ENCODE measurements at places on chromosomes 12 and 14.

DNA sequence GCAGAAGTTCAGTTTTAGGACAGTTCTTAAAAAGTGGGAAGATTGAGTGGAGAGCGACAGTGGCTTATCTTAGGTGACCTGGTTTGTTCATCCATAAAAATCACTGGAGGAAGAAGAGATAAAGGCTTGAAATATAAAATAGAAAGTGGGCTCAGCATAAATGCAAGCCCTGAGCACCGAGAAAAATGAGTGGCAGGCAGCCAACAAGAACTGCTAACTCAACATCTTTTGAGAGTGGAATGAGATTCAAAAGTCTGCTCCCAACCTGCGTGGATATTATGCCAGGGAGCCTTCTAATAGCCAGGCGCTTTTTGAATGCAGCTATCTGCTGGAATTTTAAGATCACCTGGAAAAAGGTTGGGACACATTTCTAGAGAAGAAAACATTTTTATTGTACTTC, 666.5 kb downstream of the FLRT2 start:
- no peak for ATAC-seq

DNA sequence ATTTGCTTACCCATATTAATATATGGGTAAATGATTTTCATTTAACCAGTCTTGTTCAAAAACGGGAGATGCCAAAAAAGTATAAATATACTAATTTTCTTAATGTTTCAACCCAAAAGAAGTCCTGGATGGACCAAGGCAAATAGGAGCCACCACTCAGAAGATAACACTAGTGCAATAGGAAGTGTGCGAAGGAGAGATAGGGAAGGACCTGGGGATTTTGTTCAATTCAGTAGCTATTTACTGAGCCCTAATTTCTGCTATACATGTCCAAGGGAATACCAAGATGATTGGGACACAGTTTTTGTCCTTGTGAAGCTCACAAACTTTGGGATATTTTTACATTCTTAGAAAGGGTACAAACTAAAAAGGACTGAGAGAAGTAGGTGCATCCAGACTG, 1.5 kb downstream of the CMAS start:
- ATAC-seq = no peak

DNA sequence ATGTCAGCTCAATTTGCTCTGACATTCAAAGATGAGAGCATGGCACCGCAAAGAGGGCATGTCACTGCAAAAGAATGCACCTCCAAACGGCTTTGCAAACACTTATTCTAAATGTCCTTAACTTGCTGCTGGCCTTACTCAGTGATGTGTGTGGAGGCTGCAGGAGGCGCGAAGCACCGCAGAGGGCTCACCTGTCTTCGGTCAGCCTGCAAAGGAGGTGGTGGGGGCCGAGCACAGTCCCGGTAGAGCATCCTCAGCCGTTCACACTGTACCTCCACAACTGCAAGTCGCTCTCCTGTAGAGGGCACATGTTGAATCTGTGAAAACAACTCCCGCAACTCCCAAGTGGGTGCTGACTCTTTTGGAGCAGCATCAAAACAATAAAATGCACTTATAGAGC, 93.8 kb downstream of the TRAFD1 start:
- ATAC-seq = no peak

DNA sequence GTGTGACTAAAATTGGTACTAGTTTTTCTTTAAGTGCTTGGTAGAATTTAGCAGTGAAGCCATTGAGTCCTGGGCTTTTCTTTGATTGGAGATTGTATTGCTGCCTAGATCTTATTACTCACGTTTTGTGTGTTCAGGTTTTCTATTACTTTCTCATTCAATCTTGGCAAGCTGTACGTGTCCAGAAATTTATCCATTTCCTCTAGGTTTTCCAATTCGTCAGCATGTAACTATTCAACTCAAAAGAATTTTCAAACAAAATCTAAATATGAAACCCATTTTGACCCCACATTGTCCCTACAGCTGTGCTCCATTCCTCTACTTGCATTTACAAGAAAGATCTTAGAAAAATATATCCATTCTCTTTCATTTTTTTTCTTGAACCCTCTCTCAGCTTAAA, 1613.4 kb upstream of the SEL1L start:
- no peak for ATAC-seq

- no peak for ATAC-seq
These were observed 135.8 kb upstream of the SCAF11 start for GRCh38 chr12:46126050-46126727.

DNA sequence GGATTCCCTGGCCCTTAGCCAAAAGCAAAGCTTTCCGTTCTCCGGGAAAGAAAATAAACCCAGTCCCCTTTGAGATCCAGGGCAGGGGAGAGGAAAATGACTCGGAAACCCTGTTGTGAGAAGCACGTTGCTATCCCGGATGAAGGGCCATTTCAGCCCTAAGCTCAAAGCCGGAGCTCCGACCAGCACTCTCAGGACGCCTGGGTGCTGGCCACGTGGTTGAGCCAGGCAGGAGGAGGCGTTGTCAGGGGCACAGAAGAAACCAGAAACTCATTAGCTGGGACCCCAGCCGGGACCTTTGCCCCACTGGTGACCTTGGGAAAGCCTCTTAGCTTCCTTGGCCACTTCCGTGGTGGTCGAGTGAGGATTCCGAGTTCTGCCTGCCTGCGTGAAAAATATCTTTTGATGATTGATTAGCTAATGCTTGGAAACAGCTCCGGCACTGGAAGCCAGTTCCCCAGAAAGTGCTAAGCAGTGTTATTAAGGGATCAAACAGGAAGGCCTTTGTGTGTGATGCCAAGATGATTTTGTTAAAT, 57.6 kb upstream of the FZD10 start:
- no peak for ATAC-seq

DNA sequence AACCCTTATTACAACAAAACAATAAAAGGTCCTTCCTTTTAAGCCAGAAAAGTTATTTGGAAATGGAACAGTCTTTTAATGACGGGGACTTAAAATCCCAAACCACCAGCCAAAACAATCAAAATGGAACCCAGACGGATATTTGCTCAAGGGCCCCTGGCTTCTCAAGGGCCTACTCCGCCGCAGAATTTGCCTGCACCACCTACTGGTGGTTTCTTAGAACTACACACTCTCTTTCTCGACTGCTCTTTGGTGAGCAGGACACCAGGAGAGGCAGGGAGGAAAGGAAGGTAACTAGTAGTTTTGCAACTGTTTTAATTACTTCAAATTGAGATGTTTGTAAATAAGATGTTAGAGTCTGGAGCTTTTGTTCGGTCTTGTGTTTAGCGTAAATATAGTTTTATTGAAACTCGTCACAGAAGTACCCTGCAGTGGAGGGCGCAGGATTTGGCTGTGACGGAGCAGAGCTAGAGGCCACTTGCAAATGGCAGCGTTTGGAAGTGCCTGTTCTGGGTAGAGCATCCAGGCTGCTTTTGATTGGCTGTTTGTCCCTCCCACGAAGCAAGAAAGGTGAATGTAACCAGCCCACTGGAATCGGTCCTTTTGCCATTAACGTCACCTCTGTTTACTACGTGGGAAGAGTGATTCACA, 238.5 kb downstream of the CACNA1C start:
- ATAC-seq = no peak

GRCh38 chr14:47674148-47674542, 1.3 kb downstream of the MDGA2 start:
- ATAC-seq = no peak

- no peak for ATAC-seq
These were observed 327.7 kb downstream of the LRIG3 start for GRCh38 chr12:58592475-58593207.

GRCh38 chr14:51453869-51454268, 197.8 kb upstream of the FRMD6 start:
- no peak for ATAC-seq

- no peak for ATAC-seq
These were observed 195.5 kb upstream of the TMPO start for GRCh38 chr12:98319716-98320425.

DNA sequence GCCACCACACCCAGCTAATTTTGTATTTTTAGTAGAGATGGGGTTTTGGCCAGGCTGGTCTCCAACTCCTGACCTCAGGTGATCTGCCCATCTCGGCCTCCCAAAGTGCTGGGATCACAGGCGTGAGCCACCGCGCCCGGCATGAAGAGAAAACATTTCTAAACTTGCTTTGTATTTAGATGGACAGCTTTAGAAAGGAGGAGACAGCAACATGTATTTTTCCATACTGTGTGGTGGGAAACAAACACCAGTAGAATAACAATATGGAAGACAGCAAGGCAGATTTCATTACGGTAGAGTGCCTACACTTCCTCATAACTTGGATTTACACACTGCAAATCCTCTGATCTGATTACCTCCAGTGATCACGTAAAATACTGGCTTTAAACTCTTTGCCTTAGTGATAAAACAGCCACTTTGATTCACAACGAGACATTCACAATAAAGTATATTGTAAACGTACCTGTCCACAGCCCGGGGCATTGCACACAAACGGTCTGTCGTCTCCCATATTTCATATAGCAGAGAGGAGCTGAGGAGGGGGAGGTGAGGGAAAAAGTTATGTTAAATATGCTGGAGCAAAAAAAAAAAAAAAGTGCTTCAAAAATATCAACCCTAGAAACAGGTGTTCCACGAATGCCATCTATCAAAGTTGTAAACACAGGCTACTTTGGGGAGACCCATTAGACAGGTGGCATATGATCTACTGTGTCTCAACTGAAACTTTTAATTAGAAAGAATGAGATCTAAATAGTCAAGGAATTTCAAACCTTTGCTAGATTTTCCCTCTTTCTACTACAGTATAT, 25.5 kb downstream of the ATF7 start:
- no peak for ATAC-seq

GRCh38 chr12:68462803-68463202, 130.6 kb upstream of the MDM1 start:
- peak; percentile 51 for ATAC-seq

GRCh38 chr14:68794851-68795596, 2.2 kb upstream of the ZFP36L1 start:
- no peak for ATAC-seq

GRCh38 chr12:64995816-64996215, 125.3 kb downstream of the WIF1 start:
- no peak for ATAC-seq

GRCh38 chr12:32134101-32134888, 27.6 kb downstream of the BICD1 start:
- ATAC-seq = peak; percentile 96

DNA sequence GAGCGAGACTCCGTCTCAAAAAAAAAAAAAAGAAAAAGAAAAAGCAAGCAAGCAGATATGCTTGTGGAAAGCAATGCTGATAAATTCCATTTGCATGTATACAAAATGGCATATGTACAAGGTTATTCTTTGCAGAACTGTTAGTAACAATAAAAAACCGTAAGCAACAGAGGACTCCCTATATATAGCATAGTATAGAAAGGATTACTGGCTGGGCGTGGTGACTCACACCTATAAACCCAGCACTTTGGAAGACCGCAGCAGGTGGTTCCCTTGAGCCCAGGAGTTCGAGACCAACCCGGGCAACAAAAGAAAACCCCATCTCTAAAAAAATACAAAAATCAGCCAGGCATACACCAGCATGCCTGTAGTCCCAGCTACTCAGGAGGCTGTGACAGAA, 13.5 kb downstream of the GCN1 start:
- no peak for ATAC-seq

GRCh38 chr12:49661191-49661590, 37.8 kb downstream of the PRPF40B start:
- peak; percentile 79 for ATAC-seq

GRCh38 chr12:55720894-55721444, 776 bp downstream of the RDH5 start:
- ATAC-seq = no peak

DNA sequence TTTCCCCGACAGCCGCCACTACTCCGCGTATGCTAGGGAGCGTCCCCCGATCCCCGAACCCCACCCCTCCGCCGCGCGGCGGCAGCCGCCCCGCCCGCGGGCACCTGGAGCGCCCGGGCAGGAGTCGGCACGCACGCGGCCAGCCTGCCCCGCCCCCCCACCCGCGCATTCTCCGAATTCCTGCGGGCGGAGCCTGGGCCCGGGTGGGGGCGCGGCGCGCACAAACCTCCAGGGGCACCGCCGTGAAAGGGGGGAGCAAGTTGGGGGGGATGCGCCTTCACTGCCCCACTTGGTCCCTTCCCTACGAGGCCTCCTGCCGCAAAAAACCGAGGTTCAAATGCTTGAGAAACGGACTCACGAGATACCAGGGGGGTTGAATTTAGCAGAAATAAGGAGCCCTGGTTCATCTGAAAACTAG, 1.7 kb downstream of the AJUBA start:
- peak; percentile 18 for ATAC-seq

DNA sequence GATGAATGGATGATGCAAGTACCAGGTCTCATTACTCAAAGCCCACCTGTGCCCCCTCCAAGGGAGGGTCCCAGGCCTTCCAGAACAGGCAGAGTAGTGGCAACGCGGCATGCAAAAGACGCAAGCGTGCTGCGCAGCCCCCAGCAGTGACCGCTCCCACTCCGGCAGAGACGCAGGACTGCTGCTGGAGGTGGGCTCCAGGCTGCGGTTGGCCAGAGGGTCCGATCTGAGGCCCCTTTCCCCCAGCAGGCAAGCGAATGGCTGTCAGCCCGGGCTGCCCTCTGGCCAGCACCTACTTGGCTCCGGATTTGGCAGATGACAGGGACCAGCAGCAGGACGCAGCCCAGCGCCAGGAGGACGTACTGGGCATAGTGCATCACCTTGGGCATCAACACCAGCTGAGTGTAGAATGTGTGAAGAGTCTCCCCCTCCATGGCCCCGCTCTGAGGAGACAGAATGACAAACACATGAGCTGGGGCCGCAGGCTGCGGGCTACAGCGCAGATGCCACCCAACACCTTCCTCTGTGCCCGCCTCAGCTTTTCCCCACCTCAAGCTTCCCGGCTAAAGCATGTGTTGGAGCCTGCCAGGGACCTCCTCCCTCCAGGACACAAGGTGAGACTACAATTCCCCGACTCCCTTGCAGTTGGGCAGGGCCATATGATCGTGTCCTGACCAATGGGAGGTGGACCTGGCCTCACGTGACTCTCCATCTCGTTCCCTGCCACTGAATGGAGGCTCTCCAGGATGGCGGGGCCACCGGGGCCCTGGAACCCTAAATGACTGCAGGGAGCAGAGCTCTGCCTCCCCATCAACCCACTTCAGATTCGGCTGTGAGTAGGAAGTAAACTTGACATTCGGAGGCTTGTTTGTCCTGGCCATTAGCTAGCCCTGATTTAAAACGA, 77.4 kb downstream of the SCARB1 start:
- no peak for ATAC-seq

DNA sequence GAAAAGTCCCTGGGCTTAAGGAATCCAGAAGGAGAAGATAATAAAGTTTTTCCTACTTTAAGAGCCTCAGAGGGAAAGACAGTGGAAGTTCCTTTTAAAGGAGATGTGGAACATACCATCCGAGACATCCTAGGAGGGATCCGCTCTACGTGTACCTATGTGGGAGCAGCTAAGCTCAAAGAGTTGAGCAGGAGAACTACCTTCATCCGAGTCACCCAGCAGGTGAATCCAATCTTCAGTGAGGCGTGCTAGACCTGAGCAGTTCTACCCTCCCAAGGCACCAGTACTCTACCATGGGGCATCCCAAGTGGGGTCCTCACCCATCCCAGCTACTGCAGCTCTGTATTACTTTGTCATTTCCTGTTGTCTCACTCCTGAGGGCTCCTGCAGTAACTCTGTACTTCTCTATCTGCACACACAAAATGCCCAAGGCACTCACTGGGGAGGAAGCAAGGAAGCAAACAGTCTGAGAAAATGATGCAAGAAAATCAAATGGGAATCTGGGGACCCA, 3.8 kb downstream of the TINF2 start:
- no peak for ATAC-seq

Data from activated CD4-positive, CD25-positive, alpha-beta regulatory T cell treated with anti-CD3 and anti-CD28 coated beads, Interleukin-2, amount 50 U/mL, for 24 hours (primary cell).